ENCODE measurements at places on chromosomes 7 and 10. TPM values are rescaled to one million over a fixed set of nuclear protein-coding genes. Genes with fewer than 3 reads are reported as not detected.

APBB1IP gene
- 36.4 TPM for total RNA-seq

ASAH2 gene
- 0.50 TPM for total RNA-seq

- DNase-seq: no peak
These were observed 201.2 kb downstream of the TCF7L2 start for GRCh38 chr10:113151190-113151666.

DNA sequence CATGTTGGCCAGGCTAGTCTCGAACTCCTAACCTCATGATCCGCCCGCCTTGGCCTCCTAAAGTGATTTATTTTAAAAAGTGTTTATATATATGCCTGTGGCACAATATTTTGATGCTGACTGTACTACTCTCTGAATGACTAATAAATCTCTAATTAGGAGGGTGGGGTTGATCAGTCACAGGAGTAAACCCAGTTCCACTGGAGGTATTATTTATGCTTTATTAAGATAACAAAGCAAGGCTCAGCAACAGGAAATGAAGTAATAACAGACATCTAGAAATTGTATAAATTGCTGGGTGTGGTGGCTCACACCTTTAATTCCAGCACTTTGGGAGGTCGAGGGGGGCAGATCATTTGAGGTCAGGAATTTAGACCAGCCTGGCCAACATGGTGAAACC, 26.0 kb upstream of the MCU start:
- DNase-seq: no peak

GRCh38 chr7:66380272-66380888, 175.2 kb downstream of the TPST1 start:
- DNase-seq: no peak

SPDYE2B gene
- not detected for total RNA-seq

WDR86 gene
- total RNA-seq: 6.5 TPM

- DNase-seq: no peak
These were observed 20.6 kb downstream of the CALML5 start for GRCh38 chr10:5478694-5479305.

DNA sequence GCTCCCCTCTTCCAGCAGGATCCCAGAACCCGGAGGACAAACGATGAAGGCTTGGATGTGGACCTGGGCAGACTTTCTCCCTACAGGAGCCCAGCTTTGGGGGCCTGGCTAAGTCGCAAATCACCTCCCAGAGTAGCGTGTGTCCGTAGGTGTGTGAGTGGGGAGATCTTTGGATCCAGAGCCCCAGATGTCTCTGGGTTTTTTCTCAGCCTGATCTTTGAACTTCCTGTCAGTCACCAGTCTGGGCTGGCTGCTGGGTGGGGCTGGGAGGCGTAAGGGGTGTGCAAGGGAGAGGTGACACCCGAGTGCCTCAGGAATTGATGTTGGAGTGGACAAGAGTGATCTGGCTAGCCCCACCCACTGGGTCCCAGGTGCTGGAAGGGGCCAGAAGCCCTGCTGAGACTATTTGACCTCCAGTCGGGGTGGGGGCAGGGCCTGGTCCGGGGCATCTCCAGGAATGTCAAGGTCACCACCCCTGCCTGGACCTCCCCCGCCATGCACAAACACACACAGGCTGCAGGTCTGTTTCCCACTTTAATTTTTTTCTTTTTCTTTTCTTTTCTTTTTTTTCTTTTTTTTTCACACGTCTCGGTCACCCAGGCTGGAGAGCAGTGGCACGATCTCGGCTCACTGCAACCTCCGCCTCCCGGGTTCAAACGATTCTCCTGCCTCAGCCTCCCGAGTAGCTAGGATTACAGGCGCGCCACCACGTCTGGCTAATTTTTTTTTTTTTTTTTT, at the start of gene MOGAT3:
TSS of gene MOGAT3 (minus strand) at position 175 of the 738 bp plus-strand sequence. CDS start 182 bp downstream, outside the sequence.
- DNase-seq: no peak

TACR2 gene
- not detected for total RNA-seq

KCNIP2 gene
- 0.87 TPM for total RNA-seq

DNA sequence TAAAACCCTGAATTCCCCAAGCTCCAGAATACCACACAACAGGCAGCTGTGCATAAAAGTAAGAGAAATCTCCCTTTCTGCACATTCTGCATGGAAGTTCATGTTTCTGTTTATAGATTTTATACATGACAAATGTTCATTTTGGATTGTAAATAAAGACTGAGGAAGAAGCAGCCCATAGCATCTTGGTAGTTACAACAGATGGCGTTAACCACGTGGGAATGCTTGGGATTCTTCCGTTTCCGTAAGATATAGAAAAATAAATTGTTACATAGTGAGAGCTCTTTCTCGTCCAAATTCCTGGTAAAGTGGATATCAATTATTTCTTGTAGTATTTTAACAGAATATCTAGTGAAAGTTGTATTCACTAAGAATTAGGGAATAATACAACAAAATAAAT, 1016.5 kb downstream of the GRM8 start:
- DNase-seq: no peak

GRCh38 chr10:128624656-128625530, 498.7 kb upstream of the MKI67 start:
- no peak for DNase-seq

GRCh38 chr7:2040201-2040892, 192.4 kb downstream of the MAD1L1 start:
- DNase-seq: no peak

DNA sequence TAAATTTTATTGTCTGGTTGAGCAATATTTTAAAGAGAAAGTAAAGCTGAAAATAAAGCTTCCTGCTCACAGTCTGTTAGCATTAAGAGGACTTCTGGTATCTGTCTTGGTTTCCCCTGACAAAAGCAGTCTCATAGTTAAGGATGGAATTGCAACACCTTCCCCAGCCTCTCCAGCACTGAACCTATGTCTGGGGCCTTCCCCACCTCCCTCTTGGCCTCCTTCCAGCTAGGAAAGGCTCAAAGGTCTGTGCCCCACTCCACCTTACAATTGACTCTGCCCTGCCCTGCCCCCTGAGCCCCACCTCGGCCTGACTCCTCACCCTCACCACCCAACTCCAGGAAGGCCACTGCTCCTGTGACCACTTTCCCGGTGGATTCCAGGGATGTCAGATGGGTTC, 33.2 kb downstream of the COL17A1 start:
- DNase-seq: no peak

DNA sequence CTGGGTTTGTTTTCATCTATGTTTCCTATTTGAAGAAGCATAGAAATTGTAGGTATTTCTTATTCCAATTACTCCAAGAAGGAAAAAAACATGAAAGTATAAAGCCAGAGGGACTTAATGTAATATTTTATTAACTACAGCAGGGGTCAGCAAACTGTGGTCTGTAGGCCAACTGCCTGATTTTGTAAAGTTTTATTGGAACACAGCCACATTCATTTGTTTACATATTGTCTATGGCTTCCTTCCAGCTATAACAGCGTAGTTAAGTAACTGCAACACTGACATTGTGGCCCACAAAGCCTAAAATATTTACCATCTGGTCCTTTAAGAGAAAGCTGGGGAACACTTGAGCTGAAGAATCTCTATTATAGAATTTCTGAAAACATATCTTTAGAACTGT, 306.2 kb downstream of the BICC1 start:
- DNase-seq: no peak

GRCh38 chr10:131770946-131771633, 129.7 kb upstream of the PPP2R2D start:
- no peak for DNase-seq

ADAM8 gene
- 67.3 TPM for total RNA-seq

GRCh38 chr10:30285970-30286369, 63.1 kb downstream of the MTPAP start:
- no peak for DNase-seq

Measured in CD8-positive, alpha-beta T cell (primary cell).